T-cell (primary cell): ENCODE measurements at places on chromosomes 7 and 10.

DNA sequence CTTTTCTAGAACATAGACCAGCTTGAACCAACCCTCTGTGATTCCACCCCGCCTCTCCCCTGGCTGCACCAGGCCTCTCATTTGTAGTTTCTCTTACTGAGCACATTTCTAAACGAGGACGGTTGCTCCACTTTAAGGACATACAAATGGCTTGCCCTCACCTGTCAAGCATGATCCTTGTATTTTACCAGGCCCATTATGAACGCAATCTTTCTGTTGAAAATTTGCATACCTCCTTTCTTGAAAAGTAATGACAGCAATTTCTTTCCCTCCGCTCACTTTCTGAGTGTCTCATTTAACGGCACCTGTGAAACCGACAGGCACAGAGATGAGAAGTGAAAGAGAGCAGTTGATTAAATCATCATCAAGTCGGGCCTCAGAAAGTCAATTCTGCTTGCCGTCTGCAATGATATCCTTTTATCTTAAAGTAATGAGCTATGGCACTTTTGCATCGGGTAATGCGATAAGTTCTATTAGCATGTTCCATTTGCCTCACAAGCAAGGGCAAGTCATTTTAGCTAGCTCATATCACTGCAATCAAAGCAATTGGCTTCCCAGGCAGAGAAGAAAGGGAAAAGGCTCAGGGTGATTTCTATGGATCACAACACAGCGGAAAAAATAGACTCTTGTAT is 705.6 kb upstream of the GALNT17 start:
- H3K36me3 ChIP-seq: no peaks in the 10 kb centered on the region
- H3K4me1 ChIP-seq: no peaks in the 10 kb centered on the region
- no peak overlapping the region for H3K4me3 ChIP-seq
- no peaks in the 10 kb centered on the region for H3K27me3 ChIP-seq
- no peak overlapping the region for H3K27ac ChIP-seq

- H3K27me3 ChIP-seq: no peaks in the 10 kb centered on the region
- peak overlapping the region; percentile 11 for H3K27ac ChIP-seq
- peaks cover under 1% of the 10 kb centered on the region for H3K36me3 ChIP-seq
- H3K4me3 ChIP-seq: no peak overlapping the region
- no peak for DNase-seq
These were observed 10.8 kb upstream of the PVRIG start for GRCh38 chr7:100208911-100209408.

DNA sequence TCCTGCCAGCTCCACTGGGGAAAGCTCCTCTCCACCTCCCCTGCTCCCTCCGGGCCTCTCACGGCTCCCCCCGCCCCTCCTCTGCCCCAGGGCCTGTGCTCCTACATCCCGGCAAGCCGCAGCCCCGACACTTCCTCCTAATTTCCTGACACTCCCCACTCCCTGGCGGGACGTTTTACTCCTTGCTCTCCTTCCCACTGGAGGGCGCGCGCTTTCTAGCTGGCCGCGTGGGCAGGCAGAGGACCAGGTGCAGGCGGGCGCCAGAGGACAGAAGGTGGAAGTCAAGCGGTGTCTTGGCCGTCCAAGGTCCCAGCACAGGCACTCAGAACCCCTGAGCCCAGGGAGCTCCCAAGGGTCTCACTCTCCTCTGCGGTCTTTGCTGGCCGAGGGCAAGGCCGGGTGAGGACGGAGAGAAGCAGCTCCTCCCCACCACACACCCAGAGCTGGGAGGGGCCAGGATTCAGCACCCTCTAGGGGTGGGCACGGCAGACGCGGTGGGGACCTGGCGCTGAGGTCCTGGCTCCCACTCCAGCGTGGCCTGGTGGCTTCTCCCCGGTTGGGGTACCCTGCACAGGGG is 19.1 kb downstream of the ADAM8 start:
- H3K4me3 ChIP-seq: no peak overlapping the region
- no peaks in the 10 kb centered on the region for H3K36me3 ChIP-seq
- no peak for DNase-seq
- H3K27me3 ChIP-seq: no peaks in the 10 kb centered on the region

DNA sequence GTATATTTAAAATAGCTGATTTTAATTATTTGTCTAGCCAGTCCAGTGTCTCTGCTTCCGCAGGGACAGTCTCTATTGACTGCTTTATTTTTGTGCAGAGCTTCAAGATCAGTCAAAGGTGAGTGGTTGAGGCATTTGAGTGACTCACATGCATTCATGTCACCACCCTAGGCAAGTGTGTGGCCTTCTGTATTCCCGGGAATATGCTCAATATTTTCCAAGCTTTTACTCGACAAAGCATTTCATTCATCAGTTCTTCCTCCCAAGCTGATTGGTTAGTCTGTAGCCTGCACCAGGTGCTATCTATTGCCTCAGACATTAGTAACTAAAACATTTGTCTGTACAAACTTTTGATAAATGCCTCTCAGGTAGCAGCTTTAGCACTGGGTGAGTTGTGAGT is 471.5 kb upstream of the NRG3 start:
- H3K4me3 ChIP-seq: no peak overlapping the region
- H3K4me1 ChIP-seq: no peaks in the 10 kb centered on the region
- H3K27me3 ChIP-seq: no peaks in the 10 kb centered on the region
- no peaks in the 10 kb centered on the region for H3K36me3 ChIP-seq

GRCh38 chr7:130723784-130724183 is 10.2 kb downstream of the KLF14 start:
- no peak overlapping the region for H3K27ac ChIP-seq
- DNase-seq: no peak
- no peaks in the 10 kb centered on the region for H3K36me3 ChIP-seq
- no peak overlapping the region for H3K4me3 ChIP-seq
- H3K27me3 ChIP-seq: peaks cover 20% of the 10 kb centered on the region

GRCh38 chr7:137421366-137421765 is 77.8 kb upstream of the PTN start:
- no peaks in the 10 kb centered on the region for H3K36me3 ChIP-seq
- no peak for DNase-seq
- H3K27me3 ChIP-seq: no peaks in the 10 kb centered on the region
- no peak overlapping the region for H3K4me3 ChIP-seq

- no peaks in the 10 kb centered on the region for H3K36me3 ChIP-seq
- no peak for DNase-seq
- H3K4me1 ChIP-seq: no peaks in the 10 kb centered on the region
- H3K27me3 ChIP-seq: no peaks in the 10 kb centered on the region
- no peak overlapping the region for H3K27ac ChIP-seq
These were observed 3.0 kb upstream of the CYP2C18 start for GRCh38 chr10:94680544-94680943.

DNA sequence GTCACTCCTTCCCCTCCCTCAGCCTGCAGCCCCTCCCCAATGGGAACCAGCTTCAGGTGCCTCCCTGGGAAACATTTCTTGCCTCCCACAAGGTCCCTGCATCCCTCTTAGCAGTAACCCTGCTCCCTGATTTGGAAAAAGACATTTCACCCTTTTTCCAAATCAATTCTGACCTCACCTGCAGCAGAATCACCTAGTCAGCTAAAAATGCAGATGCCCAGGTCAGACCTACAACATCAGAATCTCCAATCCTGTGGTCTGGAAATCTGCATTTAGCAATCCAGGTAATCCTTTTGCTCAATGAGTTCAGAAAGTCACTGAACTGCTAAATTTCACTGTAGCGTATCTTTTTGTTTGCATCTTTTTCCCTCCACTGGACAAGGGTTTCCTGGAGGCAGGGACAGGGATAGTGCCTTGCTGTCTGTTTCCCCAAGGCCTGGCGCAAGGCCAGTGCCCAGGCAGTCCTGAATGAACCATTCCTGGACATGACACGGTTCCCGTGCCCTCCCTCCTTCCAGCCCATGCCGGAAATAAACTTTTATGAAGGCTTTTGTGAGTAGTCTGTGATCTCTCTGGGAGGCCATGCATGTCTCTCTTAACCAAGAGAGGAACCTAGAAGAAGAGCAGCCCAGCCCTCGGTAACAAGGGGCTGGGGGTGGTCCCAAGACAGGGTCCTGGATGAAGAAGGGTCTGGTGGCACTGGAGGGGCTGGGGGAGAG is 44.0 kb downstream of the COL13A1 start:
- H3K36me3 ChIP-seq: no peaks in the 10 kb centered on the region
- no peak overlapping the region for H3K4me3 ChIP-seq
- no peak overlapping the region for H3K27ac ChIP-seq

DNA sequence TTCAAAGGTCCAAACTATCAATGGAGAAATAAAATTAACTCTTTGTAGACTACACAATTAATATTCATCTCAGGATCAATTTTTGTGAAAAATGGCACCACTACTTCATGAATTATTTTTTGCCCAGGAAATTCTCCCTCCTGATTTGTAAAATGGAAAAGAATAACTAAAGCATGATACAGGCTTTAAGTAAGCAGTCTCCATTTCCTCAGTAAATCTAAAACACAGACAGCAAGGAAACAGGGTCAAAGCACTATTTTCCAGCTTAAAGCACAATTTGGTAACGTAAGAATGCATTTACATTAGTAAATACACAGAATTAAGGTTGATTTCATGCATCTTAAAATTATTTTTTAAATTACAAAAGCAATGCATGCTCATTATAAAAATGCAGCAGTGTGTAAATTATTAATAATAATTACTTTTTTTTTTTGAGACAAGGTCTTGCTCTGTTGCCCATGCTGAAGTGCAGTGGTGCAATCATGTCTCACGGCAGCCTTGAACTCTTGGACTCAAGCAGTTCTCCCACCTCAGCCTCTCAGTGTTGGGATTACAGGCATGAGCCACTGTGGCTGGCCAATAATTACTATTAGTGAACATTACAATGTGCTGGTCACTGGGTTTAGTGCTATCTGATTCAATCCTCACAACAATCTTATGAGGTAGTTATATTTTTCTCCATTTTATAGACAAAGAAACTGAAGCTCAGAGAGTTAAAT is 26.1 kb upstream of the VCL start:
- H3K36me3 ChIP-seq: no peaks in the 10 kb centered on the region
- no peaks in the 10 kb centered on the region for H3K27me3 ChIP-seq
- no peak for DNase-seq
- peaks cover 11% of the 10 kb centered on the region for H3K4me1 ChIP-seq

DNA sequence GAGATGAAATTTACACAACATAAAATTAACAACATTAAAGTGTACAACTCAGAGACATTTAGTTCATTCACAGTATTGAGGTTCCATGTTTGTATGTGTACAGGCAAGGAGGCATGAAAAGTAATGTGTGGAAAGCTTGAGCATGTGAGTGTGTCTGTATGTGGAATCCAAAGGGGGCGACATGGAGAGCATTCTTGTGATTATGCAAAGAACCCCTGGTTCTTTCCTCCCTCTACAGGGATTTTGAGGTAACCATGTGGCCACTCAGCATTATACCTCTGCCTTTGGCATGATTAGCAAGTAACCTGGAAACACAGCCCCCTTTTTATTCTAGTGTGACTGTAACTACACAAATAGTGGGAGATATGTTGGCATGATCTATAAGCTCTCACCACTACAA is 21.0 kb downstream of the OR2F1 start:
- H3K27ac ChIP-seq: no peak overlapping the region
- no peak for DNase-seq
- H3K4me1 ChIP-seq: no peaks in the 10 kb centered on the region
- H3K4me3 ChIP-seq: no peak overlapping the region
- H3K27me3 ChIP-seq: no peaks in the 10 kb centered on the region

DNA sequence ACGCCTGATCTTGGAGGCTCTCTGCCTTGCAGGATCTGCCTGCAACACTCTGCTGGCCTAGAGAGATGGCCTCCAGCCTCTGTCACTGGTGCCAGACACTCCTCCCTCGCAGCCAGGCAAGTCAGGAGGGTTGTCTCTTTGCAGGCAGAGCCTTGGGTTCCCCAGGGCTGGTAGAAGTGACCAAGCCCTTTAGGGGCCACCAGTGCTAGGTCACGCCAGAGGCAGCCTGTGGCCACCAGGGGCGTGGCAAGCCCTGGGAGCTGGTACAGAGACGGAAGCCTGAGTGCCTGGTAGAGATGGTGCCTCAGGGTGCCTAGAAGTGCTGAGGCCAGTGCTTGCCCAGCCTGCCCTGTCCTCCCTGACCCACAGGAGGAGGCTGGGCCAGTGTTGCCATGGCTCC is 9.1 kb downstream of the ADCYAP1R1 start:
- no peak overlapping the region for H3K27ac ChIP-seq
- no peaks in the 10 kb centered on the region for H3K4me1 ChIP-seq
- peaks cover 19% of the 10 kb centered on the region for H3K27me3 ChIP-seq
- no peaks in the 10 kb centered on the region for H3K36me3 ChIP-seq
- DNase-seq: no peak

GRCh38 chr10:117619707-117620405 is 77.3 kb downstream of the EMX2 start:
- no peak for DNase-seq
- no peaks in the 10 kb centered on the region for H3K36me3 ChIP-seq
- H3K4me3 ChIP-seq: no peak overlapping the region
- no peak overlapping the region for H3K27ac ChIP-seq
- H3K4me1 ChIP-seq: no peaks in the 10 kb centered on the region

DNA sequence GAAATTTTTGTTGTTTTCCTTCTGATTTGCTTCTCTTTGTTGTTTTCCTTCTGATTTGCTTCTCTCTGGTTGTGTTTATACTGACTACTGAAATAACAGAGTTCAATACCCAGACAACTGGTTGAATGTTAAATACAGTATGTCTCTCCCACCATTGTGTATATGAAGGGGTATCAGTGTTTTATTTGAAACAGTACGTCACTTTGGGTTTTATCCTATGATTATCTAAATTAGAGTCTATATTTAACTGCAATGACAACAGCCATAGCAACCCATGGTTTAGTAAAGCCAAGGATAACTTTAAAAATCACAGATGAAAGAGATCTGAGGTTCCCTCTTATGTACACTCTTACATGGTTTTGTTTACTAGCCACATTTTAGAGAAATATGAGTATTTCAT is 141.3 kb downstream of the GNAT3 start:
- H3K36me3 ChIP-seq: no peaks in the 10 kb centered on the region
- H3K4me1 ChIP-seq: no peaks in the 10 kb centered on the region
- no peak overlapping the region for H3K4me3 ChIP-seq

- H3K36me3 ChIP-seq: no peaks in the 10 kb centered on the region
- H3K4me1 ChIP-seq: no peaks in the 10 kb centered on the region
- no peak overlapping the region for H3K4me3 ChIP-seq
- peaks cover 3% of the 10 kb centered on the region for H3K27me3 ChIP-seq
- no peak for DNase-seq
- no peak overlapping the region for H3K27ac ChIP-seq
These were observed 317.2 kb downstream of the GRID1 start for GRCh38 chr10:86049442-86049841.

GRCh38 chr7:2326951-2327350 is 12.7 kb upstream of the SNX8 start:
- H3K4me3 ChIP-seq: no peak overlapping the region
- no peak for DNase-seq
- H3K36me3 ChIP-seq: no peaks in the 10 kb centered on the region

DNA sequence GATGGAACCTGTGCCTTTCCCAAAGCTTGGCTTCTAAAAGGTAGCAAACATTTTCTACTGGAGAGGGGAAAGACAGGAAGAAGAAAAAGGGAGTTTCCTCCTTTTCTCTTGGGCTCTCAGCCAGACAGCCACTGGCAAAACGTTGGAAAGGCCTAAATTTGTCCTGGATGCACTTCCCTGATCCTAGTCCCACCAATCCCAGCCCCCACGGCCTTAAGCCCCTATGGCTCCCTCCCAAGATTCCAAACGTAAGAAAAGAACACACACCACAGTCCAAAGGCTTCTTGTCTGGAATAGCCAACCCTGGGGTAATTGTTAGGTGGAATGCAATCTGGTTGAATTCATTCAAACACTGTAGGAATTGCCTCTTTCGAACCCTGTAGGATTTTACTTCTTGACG is 959 bp upstream of the TLX1 start:
- H3K27me3 ChIP-seq: peaks cover 40% of the 10 kb centered on the region
- no peak overlapping the region for H3K4me3 ChIP-seq
- peaks cover 35% of the 10 kb centered on the region for H3K4me1 ChIP-seq
- H3K36me3 ChIP-seq: no peaks in the 10 kb centered on the region
- H3K27ac ChIP-seq: no peak overlapping the region

GRCh38 chr7:133345690-133346421 is 93.0 kb downstream of the EXOC4 start:
- no peaks in the 10 kb centered on the region for H3K36me3 ChIP-seq
- no peaks in the 10 kb centered on the region for H3K4me1 ChIP-seq
- H3K4me3 ChIP-seq: no peak overlapping the region
- no peak for DNase-seq
- H3K27me3 ChIP-seq: no peaks in the 10 kb centered on the region
